ENCODE measurements at places on chromosomes 1 and 21.

DNA sequence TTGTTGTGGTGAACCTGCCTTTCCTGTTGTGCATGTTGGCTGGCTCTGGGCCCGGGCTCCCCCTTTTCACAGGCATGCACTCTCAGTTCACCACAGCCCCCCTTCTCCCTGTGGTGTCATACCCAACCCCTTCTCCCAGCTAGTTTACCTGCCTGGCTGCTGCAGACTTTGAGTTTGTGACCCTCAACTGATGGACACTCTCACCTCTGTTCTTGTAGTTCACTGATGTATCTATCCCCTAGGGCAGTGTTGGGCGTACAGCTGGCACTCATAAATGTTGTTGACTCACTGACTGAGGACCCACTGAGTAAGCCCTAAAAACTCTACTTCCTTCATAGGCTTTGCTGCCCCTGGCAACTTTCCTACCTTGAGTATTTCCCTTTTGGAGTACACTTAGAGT is 54.9 kb downstream of the WDR64 start:
- no peak for DNase-seq

DNA sequence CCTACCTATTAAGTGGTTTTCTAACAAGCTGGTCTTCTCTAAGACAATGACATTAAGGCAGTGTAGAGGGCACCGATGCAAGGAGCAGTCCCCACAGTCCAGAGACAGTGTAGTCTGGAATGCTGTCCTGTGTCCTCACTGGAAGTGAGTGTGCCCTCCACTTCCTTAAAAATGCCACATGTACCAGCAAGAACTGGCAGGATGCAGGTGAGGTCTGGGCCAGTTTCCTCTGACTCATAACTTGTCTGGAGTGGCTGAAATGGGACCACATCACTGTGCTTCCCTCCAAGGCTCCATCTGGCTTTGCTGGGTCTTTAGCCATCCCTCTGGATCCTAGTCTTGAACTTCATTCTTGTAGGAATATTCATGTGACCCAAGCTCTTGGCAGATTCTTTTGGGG is 170.5 kb upstream of the KIAA0040 start:
- no peak for DNase-seq

GRCh38 chr1:13950637-13951036 is 250.6 kb downstream of the PRDM2 start:
- no peak for DNase-seq

GRCh38 chr21:36825658-36826057 is 126.7 kb downstream of the SIM2 start:
- DNase-seq, result no peak

- peak; percentile 90 for DNase-seq
These were observed 67.3 kb upstream of the CNTN2 start for GRCh38 chr1:204975568-204976235.

GRCh38 chr1:98001764-98002163 is 80.9 kb upstream of the DPYD start:
- DNase-seq, result no peak

DNA sequence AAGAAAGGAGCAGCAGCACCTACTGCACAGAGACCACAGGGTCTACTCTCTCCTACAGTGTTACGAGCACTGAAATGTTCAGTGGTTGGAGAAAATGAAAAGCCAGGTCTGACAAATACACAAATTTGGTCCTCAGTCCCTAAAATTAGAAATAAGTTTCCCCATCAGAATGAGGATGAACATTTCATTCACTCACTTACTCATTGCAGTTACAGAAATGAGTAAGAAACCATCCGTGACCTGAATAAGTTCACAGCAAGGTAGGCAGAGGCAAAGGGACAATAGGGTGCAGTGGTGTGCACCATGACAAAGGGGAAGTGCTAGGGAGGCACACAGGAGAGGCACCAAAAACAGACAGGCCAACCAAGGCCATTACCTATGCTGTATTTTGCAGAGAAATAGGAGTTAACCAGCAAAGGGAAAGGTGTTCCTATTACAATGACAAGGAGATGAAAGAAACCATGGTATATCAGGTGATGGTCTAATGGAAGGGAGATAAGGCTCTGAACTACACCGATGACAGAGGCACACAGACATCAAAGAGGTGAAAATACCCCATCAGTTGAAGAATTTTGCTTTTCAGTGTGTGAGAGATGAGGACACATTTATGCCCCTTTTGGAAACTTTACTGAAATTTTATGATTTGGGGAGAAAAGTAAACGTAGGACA is 29.4 kb downstream of the VAV3 start:
- DNase-seq, result no peak

DNA sequence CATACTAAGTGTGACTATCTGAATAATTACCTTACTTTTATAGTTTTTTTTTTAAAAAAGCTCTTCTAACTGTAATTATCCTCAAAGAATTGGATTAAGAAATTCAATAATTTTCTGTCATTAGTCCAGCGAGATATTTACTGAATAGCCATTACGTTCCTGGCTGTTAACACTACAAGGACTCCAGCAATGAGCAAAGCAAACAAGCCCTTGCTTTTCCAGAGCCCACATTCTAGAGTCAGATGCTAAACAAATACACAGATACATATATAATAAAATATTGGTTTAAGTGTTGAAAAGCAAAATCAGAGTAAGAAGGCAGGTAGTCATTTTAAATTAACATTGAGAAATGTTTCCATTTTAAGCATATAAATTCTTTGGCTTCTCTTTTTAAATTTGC is 118.4 kb downstream of the ATF6 start:
- DNase-seq, result no peak

- DNase-seq, result no peak
These were observed 49.6 kb upstream of the GOLT1A start for GRCh38 chr1:204263254-204263910.

GRCh38 chr1:234702342-234703000 is 92.5 kb upstream of the IRF2BP2 start:
- DNase-seq, result peak; percentile 67

DNA sequence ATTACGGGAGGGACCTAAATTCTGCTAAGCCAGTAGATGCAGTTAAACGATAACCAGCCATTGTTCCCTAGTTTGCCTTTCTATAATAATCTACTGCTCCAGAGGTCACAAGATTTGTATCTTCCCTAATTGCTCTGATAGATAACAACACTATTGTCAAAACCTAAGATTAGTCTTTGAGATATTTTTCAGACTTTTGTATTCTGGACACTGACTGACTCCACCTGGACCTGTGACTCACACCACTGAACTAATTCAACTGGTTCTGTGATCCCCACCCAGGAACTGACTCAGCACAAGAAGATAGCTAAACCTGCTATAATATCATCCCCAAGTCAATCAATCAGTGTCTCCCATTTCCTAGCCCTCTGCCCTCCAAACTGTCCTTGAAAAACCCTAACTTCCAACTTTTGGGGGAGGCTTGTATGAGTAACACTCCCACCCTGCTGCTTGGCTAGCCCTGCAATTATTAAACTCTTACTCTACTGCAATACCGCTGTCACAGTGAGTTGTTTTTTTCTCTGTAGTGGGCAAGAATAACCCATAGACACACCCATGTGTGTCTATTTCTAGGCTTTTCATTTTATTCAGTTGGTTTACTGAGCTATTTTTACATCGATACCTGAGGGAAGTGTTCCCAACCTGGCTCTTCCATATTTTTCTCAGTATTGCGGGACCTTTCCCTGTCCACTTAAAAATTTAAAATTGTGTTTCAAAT is 11.2 kb downstream of the KIFAP3 start:
- peak; percentile 27 for DNase-seq

- DNase-seq, result no peak
These were observed 4.8 kb downstream of the MKNK1 start for GRCh38 chr1:46599059-46599970.

DNA sequence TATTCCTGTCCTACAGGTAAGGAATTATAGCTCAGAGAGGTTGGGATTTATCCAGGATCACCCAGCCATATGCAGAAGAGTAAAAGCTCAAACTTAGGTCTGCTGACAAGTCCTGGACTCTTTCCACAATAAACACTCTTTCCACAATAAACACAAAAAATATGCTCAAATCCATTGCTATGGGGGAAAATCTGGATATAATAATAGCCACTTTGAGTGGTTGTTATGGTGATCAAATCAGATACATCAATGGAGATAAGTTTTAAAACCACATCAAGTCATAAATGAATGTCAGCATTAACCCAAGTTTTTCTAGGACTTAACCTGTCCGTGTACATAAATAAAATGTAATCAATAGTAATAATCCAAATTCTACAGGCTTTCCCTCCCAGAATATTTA is 22.3 kb upstream of the TTF2 start:
- DNase-seq, result no peak

DNA sequence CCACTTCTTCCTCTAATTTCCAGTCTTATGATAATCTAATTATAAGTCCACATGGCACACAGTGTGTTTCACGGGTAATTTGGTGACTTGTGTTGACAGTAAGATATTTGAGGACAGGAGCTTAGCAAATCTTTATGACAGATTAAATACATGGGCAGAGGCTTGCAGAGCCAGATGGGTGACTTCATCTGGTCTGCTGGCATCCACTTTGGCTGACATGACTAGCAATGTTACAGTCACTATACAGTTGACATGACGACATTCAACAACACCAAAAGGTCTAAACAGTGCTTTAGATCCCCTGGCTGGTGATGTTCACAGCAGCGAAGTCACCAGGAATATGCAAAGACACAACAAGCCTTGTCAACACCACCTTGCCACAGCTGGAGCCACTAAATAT is 147.2 kb downstream of the ETS2 start:
- DNase-seq, result no peak

DNA sequence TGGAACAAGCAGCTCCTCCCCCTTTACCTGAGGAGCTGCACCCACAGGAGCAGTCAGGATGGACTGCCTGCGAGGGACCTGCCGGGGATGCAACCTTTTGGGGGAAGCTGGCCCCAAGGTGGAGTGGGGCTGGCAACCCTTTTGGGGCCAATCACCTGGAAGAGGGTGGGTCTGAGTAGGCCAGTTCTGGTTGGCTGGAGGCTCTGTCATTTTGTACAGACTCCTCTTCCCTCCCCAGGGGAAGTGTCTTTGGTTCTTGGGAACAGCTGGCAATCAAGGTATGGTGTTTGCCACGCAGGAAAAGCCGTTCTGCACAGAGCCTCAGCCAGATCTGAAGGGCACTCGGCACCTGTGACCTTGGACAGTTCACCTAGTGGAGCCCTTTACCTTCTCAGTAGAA is 280 bp upstream of the A3GALT2 start:
- DNase-seq, result no peak

DNA sequence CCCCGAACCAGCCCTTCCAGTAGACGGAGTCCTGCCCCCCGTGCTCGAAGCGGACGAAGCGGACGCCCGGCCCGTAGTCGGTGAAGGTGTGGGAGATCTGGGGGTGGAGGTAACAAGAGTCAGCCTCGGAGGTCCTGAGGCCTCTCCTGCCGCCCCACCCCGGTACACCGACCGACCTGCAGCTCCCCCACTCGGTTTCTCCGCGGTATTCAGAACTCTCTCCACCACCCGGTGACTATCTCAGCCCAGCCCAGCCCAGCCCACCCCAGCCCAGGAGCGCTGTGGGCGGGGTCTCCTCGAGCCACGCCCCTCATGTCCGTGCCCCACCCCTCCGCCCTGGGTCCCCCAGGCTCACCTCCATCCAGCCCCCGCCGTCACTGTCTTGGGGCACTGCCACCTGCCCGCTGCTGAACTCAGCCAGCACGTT is 5.5 kb downstream of the FBXO2 start:
- DNase-seq, result no peak

GRCh38 chr1:222331340-222331739 is 216.6 kb downstream of the HHIPL2 start:
- peak; percentile 21 for DNase-seq

- peak; percentile 83 for DNase-seq
These were observed at the start of gene CDC14A for GRCh38 chr1:100352267-100353070. CDC14A (plus strand) TSS chr1:100352506; CDS start chr1:100352955, 449 bp downstream.

DNA sequence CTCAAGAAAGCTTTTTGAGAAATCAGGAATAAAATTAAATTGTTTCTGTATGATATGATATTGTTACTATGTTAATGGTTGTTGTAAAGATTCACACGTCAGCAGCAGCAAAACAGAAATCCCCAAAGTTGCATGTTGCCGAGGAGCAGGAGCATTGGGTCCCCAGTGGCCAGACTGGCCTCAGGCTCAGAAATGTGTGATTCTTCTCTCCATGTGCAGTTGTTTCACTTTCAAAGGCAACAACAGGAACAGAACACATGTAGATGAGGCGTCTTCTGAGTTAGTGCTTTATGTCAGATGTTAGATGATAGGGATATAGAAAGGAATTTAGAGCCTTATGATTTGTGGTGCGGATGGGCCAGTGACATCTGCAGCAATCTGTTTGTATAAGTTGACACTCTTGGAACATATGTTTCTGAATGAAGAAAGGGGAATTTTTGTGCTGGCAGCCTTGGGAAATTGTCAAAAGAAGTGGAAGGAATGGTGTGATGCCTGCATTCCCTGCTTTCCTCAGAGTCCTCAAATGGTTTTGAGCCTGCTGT is 2.1 kb upstream of the TTLL7 start:
- DNase-seq, result no peak

DNA sequence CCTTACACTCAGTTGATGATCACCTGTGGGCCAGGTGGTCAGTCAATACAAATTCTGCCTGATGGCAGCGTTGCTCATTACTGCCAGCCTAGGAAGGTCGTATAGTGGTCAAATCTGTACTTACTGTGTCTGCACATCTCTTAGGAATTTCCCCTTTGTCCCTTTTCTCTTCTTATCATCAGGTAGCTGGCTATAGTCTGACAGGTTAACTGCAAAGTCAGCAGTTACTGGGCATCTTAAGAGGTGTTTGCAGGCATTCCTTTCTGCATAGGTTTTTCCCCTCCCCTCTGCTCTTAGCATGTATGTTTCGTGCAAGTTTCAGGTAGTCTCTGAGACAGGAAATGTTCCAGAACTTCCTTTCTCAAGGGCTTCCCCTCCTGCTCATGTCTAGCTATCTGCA is 298.7 kb downstream of the LRRIQ3 start:
- no peak for DNase-seq

DNA sequence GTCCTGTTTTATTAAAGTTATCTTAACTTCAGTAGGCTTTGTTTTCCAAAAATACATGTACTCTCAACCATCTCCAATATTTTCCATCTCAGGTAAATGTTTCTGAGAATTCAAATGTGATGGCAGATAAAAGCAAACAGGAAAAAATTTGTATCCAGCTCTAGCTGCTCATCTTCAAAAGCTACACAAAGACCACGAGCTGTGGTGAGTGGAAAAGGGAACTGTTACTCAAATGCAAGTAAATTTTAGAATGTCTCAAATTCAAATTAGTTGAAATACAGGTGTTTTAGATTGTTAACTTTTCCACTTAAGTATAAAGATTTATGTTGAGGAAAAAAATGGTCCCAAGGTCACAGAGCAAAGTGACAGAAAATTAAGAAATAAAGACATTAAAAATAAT is 216.0 kb downstream of the SLC45A1 start:
- no peak for DNase-seq

- DNase-seq, result no peak
These were observed 1251.1 kb downstream of the AMY1C start for GRCh38 chr1:105000793-105001192.

GRCh38 chr1:22296701-22297591 is 154.0 kb upstream of the WNT4 start:
- DNase-seq, result peak; percentile 18

GRCh38 chr1:39398278-39399021 is 93.0 kb upstream of the BMP8A start:
- peak; percentile 93 for DNase-seq
